Ascending aorta (tissue), 2 donors: ENCODE measurements at places on chromosomes 7 and 10.

GRCh38 chr7:130432886-130433285, 7.9 kb downstream of the CEP41 start:
- no peak for DNase-seq

DNA sequence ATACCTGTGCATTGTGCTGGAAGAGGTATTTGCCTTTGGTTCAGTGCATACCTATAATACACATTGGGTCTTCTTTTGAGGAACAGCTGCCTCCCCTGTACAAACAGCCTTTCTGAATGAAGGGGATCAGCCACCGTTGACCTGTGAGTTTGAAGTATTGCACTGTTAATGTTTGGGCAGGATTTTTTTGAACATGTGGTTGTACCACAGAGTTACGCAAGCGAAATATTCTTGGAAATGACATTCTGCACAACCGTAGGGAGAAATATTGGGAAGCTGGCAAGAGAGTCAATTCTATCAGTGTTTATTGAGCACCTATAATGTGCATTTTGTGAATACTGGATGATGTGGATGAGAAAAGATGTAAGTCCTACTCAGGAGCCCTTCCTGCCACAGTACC, 270.6 kb downstream of the AUTS2 start:
- DNase-seq: no peak

DNA sequence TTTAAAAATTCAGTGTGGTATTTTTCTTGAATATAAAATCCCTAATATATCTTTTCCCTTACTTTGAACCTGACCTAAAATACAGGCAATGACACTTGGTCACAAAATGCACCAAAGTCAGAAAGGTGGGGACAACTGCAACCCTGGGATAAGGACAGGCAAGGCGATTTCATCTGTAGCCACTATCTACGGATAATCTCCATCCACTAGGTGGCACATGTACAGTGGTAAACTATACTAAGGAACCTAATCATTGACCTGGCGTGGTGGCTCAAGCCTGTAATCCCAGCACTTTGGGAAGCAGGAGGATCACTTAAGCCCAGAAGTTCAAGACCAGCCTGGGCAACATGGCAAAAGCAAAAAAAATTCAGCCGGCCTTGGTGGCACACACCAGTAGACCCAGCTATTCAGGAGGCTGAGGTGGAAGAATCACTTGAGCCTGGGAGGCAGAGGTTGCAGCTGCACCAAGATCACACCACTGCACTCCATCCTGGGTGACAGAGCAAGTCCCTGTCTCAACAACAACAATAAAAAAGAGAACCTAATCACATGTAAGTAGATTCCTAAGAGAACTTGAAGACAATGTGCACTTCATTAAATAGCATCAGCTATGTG, 98.9 kb downstream of the KMT2C start:
- DNase-seq: no peak

DNA sequence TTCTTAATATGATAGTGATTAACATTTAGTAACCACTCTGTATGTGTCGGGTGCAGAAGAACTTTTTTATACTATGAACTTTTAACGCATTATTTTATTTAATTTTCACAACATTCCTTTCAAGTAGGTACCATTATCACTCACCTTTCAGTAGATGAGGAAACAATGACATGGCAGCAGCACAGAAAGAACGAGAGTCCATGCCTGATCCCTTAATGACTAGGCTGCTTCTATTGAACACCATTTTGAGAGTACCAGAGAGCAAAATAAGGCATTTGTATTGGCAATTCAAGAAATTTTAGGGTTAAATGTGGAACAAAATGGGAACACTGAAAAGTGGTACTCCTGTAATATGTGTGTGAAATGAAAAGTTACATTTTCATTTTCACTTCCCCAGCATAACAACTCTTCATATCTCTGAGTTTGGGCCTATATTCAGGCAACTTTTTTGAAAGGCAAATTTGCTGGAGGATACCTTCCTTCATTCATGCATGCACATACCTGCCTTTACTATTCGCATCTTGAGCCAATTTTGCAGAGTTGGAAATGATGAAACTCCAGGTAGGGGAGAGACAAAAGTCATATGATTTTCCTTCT, 12.8 kb downstream of the LRRN3 start:
- no peak for DNase-seq

DNA sequence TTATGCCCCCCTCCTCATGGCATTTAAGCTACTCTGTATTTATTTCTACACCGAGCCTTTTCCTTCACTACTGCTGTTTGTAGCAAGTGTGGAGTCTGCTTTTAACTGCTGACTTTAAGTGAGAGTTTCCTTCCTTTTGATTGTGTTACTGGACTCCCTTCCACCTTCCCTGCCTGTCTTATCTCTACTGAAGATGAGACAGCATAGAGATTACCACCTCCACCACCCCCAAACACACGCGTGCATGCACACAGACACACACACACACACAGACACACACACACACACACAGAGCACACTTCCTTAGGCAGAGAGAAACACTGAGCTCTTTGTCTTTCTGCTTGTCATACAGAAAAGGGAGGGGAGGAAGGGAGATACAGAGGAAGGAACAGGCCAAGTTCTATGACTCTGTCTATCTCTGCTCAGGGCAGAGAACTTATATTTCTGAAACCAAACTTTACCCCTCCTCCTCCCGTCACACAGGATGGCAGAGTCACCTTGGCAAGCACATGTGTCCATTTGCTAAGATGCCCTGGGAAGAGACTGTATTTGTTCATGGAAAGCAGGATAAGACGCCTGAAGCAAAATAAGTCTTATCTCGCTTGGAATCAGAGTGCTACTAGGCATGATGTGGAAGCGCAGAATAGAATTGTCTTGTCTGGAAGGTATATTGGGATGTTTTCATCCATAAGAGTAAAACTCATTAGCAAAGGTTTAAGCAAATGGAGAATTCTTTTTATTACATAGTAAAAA, 81.8 kb upstream of the CAV2 start:
- no peak for DNase-seq

DNA sequence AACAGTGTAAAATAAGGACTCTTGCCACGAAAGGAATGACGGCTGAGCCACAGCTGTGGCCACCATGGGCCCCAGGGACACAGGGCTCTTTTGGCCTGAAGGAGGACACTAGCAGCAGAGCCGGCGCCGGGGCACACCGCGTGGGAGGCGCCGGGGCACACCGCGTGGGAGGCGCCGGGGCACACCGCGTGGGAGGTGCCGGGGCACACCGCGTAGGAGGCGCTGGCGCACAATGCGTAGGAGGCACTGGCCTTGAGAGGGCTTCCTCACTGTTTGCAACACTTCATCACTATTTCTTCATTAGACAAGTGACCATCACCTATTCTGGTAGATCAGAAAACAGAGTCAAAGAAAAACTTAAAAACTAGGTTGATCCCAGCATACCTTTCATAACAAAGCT, 23.4 kb downstream of the ESYT2 start:
- DNase-seq: no peak

DNA sequence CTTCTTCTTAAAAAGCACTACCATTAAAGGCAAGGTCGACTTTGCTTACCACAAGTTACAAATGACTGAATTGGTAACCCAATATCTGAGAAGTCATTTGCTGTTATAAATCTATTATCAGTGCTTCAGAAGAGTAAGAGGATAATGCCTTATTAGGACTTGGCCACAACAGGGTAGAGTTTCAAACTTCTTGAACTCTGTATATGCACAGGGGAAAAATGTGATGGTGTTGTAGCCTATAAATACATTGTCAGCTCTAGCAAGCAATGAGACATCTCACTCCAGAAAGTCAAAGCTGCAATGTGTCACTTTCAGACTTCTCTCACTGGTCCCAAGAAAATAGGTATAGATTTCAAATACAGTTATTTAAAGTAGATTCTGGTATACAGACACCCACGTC, 9.3 kb downstream of the TFEC start:
- no peak for DNase-seq

GRCh38 chr7:132590162-132590561, 13.9 kb upstream of the PLXNA4 start:
- DNase-seq: no peak

DNA sequence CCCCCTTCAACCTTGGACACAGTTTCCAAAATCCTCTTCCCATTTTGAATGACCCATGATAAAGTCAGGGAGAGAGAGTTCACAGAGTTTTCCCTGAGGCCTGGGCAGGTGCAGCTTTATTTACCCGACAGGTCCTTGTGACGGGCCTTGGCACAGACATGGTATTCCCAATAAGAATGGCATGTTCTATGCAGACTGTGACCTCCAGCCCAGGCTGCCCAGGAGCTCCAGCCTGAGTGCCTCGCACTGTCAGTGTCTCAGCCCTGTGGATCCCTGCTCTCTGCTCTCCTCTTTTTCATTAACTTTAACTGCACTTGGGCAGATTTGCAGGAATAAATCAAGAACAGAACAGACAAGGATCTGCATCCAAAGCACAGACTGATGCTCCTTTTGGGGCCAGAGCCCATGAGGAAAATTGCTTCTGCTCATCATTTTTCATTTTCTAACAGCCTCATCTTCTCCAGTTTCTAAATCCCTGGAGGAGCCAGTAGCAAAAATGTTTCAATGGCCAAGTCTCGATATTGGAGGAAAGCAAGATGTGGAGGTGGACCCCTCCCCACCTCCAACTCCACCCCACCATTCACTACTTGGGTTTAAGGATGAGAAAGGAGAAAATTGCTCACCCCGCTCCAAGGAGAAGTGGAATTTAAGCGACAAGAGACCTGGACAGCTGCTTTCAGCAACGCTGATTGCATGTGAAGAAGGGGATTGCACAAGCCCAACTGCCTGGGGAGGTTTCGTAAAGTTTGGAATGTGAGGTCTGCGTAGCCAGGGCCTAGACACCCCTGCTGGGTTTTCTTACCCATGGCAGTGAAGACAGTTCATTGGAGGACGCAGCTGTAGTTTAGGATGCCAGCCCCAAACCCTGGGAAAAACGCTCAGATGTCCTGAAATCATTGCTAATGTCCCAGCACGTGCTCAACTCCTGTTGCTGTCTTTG, 225.9 kb downstream of the WDR11 start:
- no peak for DNase-seq
